CD4-positive, alpha-beta T cell treated with Interleukin-6 for 4 hours (primary cell): ENCODE measurements at places on chromosomes 3 and 15.
A peak's percentile ranks its signal among the peaks of the same experiment; 100 is the strongest.

GRCh38 chr3:52144034-52144795 lies 10.0 kb downstream of the POC1A start:
- DNase-seq, result peak; percentile 92

DNA sequence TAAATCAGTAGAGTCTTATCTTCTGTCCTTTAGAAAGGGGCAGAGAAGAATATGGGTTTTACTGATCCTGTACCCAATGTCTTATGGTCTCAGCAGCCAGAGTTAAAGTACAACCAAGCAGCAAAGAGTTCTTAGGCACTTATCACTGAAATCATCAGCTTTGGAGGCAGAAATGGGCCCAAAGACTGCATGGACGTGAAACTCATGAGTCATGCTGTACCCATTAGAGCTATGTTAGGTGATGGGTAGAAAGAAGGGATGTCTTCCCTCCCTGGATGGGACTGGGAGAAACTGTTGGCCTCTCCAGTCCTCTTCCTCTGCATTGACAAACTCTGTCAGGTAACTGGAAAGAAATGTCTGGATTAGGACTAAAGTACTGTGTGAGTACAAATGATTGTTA lies 63.4 kb downstream of the EOMES start:
- no peak for DNase-seq

DNA sequence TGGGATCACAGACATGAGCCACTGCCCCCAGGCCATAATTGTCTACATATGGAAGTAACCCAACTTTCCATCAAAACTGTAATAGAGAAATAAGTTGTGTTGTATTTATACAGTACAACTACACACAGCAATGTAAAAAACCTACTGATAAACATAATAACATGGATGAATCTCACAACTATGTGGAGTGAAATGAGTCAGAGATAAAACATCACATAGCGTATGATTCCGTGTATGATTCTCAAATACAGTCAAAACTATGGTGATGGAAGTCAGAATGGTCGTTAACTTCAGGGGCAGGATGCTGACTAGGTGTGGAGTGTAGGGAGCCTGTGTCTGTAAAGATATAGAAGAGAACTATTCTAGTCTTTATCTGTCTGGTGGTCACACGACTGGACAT lies 332.7 kb upstream of the SLCO3A1 start:
- no peak for DNase-seq

GRCh38 chr3:171357721-171358120 lies 102.5 kb downstream of the TNIK start:
- DNase-seq, result no peak

- DNase-seq, result peak; percentile 94
Measured at GRCh38 chr15:92917598-92918407, 17.7 kb downstream of the CHD2 start.

- no peak for DNase-seq
Measured at GRCh38 chr15:59828263-59828662, 139.1 kb upstream of the BNIP2 start.

- DNase-seq, result no peak
Measured at GRCh38 chr3:13072239-13072599, 1.0 kb downstream of the IQSEC1 start.

GRCh38 chr3:127786353-127787070 lies 35.8 kb downstream of the MGLL start:
- DNase-seq, result no peak
